ENCODE measurements at places on chromosomes 5 and 9. TPM values are rescaled to one million over a fixed set of nuclear protein-coding genes. Genes with fewer than 3 reads are reported as not detected.

The RNF183 gene
- not detected for polyA plus RNA-seq

The SPAAR gene
- 0.23 TPM for polyA plus RNA-seq

The HTR4 gene
- polyA plus RNA-seq = not detected

GRCh38 chr9:87874304-87874623, 8.4 kb upstream of the SPATA31E1 start:
- no peak for DNase-seq

The TCOF1 gene
- 5.7 TPM for polyA plus RNA-seq
